ENCODE measurements at places on chromosomes 2 and 18. TPM values are rescaled to one million over a fixed set of nuclear protein-coding genes. Genes with fewer than 3 reads are reported as not detected.

Gene CMPK2
- polyA plus RNA-seq: 1.7 TPM

DNA sequence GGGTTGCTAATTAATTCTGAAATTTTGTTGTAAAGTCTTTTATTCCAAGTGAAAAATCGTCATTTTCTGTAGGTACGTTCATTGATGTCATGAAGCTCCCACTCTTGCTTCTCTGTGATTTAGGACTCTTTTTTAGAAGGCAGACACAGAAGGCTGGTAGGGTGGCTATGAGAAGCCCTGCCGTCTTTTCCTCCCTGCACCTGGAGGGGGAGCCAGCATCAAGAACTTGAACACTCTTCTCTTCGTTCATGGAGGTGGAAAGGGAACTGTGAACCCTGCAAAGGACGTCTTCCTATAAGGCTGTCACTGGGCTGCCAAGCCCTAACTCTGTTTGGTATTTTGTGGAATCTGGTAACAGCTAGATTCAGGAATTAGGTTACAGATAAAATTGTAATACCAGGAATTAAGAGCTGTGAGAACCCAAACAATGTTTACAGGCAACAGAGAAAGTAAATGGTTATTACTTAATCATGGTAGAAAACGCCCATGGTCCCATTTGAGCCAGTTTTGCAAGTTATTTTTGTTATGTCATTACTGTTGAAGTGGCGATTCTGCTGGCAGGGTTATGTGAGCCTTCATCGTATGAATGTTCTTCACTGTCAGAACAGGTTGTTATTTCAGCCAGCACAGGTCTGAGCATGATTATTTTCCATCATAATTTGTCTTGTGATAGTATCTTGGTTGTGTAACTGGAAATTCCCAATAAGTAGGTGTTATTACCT lies 112.2 kb downstream of the OSBPL6 start:
- DNase-seq: no peak

DNA sequence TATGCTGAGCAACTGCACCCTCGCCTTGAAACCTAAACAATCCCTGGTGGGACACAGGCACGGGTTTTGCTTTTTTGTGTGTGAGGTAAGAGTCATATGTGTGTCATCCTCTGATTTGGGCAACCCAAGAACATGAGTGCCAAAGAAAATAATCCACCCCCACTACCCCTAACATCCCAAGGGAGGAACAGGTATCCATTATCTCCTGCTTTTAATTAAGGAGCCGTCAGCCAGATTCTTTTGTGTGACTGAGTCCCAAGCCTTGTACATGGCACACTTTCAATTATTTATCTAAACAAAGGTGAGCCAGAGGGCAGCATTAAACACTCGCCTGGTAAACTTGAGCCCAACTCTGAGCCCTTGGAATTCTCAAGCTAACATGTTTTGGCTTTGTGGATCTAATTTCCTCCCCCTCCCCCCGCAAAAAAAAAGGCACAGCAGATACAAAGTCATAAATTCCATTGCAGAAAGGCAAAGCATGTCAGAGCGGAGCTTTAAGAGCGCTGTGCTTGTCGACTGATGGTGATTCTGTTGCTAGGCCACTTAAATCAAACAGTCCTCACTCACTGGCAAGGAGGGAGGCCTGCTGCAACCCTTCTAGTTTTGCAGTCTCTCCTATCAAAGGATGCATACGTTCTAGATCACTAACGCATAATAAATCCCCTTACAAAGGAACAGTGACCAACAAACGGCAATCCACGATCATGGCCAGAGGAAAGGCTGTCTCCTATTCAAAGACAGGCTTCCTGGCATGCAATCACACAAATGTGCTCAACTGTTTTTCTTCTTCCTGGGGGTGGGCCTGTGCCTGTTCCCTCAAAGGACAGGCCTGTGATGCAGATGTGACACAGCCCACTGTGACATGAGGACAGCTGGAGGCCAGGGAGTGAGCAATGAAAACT lies 143.5 kb upstream of the LMAN1 start:
- DNase-seq: no peak

Gene ANTXR1
- polyA plus RNA-seq: 4.2 TPM

Gene ITGA6
- polyA plus RNA-seq: 16.4 TPM

DNA sequence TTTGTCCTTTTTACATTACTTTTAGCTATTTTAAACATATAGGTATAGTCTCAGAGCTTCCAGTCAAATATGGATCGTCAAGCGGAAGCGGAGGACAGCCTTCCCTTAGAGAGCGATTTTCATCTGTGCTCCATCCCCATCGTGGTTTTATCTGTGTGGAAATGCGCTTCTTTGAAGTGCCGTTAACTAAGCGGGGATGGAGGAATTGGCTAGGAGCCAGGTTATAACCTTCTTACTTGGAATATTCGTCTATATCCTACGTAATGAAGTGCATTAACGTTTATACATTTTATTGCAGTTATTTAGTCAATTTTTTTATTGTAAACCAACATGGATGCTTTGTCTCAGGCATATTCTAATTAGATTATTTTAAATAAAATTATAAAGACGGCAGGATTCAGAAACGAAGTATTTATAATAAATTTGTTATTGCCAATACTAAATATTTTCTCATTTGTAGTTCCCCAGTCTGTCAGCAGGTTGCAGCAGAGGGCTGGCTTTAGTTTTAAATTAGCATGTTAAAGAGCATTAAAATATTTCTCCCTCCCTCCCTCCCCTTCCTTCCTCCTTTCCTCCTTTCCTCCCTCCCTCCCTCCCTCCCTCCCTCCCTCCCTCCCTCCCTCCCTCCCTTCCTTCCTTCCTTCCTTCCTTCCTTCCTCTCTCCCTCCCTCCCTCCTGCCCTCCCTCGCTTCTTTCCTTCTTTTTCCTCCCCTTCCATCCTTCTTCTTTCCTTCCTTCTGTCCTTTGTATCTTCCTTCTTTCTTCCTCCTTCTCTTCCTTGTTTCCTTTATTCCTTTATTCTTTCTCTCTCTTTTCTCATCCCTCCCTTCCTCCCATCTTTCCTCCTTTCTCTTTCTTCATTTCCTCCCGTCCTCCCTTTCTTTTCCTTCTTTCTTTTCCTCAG lies 80.6 kb upstream of the DOCK10 start:
- DNase-seq: no peak

GRCh38 chr2:187890690-187891089 lies 336.5 kb upstream of the TFPI start:
- no peak for DNase-seq

Gene ELOA2
- polyA plus RNA-seq: 0.04 TPM

Data from psoas muscle (tissue), 8 donors.